ENCODE measurements at places on chromosomes 5 and 9.

- DNase-seq, result no peak
Measured at GRCh38 chr5:151196556-151197290, 27.2 kb downstream of the CCDC69 start.

DNA sequence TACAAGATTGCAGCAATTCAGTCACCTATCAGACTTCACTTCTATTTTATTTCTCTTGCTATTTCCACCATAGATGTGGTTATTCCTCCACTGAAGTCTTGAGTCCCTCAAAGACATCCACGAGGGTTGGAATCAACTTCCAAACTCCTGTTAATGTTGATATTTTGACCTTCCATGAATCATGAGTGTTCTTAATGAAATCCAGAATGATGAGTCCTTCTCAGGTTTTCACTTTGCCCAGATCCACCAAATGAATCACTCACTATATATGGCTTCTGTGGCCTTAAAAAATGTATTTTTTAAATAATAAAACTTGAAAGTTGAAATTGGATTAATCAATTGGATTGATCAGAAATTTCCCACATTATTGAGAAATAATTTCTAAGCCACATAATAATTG, 1821.0 kb downstream of the EFNA5 start:
- DNase-seq, result no peak

- DNase-seq, result no peak
Measured at GRCh38 chr5:10586555-10586954, 22.7 kb downstream of the ANKRD33B start.

DNA sequence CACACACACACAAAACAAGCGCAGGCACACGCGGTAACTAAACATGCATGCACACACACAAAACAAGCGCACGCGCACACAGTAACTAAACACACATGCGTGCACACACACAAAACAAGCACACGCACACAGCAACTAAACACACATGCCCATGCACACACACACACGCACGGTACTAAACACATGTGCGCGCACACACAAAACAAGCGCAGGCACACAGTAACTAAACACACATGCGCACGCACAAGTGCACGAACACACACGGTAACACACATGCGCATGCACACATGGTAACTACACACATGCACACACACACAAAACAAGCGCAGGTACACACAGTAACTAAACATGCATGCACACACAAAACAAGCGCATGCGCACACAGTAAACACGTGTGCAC, 19.9 kb upstream of the SLC6A3 start:
- DNase-seq, result no peak

- no peak for DNase-seq
Measured at GRCh38 chr5:16508730-16509531, 43.3 kb upstream of the ZNF622 start.

- no peak for DNase-seq
Measured at GRCh38 chr5:147507480-147508126, 2.3 kb downstream of the DPYSL3 start.

DNA sequence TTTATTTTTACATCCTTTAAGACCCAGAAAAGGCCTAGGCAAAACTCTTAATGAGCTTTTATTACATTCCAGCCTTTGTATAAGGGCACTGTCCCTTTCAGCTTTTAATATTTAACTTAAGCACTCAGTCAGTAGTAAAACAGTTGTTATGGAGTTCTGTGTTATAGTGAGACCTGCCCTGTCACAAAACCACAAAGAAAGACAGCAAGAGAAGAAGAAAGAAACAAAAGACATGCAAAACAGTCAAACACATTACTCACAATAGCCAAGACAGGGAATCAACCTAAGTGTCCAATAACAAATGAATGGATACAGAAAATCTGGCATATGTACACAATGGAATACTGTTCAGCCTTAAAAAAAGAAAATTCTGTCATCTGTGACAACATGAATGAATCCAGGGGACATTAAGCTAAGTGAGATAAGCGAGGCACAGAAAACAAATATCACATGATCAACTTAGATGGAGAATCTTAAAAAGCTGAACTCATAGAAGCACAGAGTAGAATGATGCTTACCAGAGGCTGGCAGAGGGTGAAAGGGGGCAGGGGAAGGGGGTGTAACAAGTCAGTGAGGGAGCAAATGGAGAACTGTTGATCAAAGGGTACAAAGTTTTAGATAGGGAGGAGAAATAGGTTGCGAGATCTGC, 63.8 kb upstream of the CCNG1 start:
- DNase-seq, result no peak

DNA sequence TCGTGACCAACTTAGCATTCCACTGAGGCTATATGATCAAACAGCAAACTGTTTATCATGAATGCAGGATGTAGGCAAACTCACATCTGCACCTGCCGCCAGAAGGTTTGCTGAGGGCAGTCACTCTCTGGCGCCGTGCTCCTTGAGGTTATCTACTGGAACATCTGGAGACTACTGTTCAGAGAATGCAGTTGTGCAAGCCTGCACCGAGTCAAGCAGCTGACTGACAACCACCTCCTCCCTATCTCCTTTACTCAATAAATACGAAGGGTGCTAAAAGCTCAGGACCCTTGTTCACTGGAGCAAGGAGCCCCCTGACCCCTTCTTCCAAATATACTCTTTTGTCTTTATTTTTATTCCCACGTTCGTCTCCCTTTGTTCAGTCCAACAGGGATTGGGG, 27.1 kb downstream of the CCDC125 start:
- DNase-seq, result no peak

- no peak for DNase-seq
Measured at GRCh38 chr5:72328172-72328571, 8.0 kb downstream of the PTCD2 start.

DNA sequence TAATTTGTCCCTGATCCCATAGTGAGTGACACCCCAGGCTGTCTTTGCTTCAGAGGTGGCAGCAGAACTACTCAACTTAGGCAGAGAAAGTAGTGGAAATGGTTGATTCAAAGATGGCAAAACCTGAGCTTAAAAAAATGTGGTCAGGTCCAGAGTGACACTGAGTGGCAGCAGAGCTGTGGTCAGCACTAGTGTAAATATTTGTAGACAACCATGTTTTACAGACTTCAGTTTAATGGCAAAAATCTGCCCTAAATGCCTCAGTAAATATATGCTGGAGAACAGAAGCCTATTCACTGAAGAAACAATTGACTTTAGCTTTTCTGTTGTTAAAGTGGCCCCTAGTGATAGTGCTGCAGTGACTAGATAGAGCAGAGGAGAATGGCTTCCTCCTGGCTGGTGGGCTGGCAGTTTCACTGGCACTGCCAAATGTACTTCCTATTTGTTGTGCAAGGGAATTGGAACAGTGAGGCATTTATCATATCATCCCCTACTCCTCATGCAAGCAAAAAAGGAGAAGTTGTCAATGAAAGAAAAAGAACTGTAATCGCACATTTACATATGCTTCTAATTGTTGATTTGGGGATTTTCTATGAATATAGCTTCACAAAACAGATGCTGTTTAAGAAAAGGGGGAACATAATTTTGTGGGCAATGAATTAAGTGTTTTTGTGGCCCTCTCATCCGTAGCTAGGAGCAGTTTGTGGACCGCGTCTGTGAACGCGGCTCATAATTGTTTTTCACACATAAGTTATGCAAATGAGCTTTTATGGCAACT, 12.0 kb downstream of the PBX3 start:
- no peak for DNase-seq

DNA sequence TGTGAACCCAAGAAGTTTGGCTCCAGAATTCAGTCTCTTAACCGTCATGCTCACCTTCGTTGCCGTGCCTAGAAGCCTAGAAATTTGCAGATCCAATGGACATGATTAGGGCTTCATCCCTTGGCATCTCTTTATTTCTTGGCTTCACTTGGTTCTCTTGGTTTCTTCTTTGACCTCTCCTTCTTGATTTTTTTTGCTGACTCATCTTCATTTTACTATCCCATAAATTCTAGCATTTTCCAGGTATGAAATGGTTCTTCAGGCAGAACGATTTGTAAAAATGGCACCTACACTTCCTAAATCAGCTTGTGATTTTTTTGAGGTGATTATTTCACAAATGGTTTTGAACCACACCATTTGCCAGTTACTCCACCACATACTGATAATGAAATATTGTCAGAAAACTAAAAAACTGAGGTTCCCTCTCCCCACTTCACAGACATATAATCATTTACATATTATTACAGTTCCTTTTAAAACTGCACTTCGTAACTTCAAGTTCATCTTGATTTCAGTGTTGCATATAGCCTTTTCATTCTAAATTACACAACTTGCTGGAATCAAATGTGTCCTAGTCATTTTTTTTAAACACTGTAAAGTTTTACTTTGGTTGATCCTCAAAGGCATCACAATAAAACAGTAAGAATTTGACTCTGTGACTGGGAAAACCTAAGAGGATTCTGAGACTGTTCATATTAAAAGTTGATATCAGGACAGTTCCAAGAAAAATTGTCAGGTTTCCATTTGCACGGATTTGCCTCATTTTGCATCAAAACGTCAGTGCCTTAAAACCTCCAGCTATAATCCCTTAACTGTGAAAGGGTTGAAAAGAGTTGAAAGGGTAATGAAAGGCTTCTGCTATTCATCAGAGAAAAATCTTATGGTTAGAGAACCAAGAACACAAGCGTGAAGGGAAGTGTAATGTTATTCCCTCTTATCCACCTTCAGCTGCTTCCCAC, 8.9 kb upstream of the NREP start:
- DNase-seq, result no peak

DNA sequence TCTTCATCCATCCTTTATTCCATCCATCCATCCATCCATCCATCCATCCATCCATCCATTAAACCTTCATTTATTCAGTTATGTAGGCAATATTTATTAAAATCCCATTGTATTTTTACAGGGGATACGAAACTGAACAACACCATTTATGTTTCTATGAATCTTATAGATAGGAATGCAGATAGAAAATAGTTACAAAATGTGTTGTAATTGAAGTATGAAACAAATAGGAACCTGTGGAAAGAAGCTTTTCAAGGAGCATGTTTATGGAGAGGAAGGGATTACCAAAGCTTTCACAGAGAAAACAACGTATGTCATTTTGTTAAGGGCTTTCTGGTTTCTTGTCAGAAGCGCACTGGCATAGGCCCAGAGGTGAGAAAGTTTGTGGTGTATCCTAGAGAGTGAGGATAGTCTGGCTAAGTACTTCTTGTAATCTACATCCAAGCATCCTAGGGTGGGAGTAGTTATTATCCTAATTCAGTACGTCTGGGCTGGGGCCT, 184.0 kb downstream of the CNTLN start:
- DNase-seq, result no peak

DNA sequence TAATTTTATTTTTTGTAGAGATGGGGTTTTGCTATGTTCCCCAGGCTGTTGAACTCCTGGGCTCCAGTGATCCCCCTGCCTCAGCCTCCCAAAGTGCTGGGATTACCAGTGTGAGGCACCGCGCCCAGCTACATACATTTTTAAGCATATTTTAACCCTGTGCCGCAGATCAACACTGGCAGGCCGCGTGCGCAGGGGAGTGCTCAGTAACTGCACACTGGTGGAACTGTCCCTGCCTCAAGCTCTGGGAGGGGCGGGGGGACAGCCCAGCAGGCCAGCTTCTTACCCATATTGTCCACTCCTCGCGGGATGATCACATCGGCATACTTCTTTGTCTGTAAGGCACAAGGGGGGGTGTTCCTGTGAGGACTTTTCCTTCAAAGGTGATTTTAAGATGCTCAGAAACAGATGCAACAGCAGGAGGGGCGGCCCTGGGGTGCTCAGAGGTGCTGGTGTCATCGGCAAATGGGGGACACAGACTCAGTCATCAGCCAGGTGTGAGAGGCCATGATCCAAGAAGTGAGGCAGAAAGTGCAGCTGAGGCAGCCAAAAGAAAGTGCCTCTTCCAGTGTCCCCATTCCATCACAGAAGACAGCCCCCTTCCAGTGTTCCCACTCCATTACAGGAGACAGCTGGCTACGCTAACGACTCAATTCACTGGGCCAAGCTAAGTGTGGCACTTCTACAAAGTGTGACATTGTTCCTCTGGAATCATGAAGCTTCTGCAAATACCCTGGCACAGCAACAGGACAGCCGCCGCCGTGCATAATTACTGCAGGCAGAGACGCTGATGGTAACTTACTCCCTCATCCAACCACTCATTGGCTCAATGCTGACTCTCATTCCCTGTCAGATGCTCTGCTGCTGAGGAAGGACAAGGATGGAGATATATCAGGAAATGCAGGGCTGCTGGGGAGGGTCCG, 5.2 kb downstream of the UCK1 start:
- no peak for DNase-seq

DNA sequence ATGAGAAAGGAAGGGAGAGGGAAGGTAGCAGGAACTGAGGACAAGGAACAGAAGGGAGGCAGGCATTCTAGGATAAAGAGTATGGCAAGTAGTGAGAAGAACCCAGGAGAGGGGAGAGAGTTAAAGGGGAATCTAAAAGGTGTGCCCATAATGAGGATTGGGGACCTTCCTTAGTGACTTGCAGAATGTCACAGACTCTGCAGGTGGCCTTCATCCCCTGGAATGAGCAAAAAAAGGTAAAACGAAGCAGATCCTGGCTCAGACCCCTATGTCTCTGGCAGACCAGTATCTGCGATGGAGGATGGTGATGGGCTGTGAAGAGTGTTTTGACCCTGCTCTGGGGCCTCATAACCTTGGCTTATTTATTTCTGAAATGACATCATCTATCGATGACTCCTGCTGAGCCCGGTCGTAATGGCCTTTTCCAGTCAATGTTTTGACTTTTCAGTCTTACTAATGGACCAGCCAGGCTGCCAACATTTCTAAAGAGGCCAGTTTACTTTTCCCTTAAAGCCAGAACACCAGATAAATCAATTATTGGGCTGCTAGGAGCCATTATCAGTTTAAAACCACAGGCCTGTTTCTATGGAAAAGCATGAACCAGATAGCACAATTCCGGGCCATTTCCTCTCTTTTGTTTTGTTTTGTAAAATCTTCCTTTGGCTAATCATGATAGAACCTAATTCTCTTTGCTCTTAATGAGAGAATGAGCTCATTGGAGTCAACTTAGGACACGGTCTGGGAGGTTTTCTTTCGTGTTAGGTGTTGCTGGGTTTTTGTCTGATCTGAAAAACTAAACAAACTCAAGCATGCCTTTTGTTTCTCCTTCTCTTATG, 3.1 kb downstream of the TMOD1 start:
- DNase-seq, result no peak

- no peak for DNase-seq
Measured at GRCh38 chr5:123460296-123460729, 37.1 kb upstream of the CEP120 start.

DNA sequence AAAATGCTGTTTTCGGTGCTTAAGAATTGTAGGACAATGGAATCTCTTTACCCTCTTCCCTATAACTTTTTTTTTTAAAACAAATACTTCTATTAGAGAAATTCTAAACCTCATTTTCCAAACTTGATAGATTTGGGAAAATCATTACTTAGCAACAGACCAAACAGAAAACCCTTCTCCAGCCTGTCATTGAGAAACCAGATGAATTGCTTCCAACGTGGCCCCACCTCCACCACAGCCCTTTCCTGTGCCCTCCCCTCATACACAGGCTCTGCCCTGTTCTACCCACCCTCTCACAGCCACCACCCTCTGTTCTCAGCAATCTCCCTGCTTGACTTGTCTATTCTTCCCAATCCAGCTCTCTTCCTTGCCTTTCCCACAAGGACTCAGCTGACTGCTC, 221.2 kb downstream of the DMRT2 start:
- no peak for DNase-seq

DNA sequence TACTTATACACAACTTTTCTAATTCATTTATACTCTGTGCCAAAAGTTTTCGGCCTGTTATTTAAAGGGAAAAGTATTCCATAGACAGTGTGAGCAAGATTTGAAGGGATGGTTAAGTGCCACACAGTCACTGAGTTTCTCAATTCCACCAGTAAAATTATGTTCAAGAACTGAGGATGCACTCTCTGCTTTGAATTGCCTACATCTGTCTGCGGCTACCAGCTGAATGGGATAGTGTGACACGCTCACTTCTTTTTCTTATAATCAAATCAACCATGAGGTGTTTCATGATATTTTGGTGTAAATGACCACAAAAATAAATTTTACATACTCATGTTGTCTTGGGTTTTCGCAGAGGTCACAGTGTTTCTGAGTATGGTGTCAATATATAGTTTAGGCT, 218.4 kb upstream of the TMEM161B start:
- DNase-seq, result no peak
